ENCODE measurements at places on chromosomes 5 and 9.

DNA sequence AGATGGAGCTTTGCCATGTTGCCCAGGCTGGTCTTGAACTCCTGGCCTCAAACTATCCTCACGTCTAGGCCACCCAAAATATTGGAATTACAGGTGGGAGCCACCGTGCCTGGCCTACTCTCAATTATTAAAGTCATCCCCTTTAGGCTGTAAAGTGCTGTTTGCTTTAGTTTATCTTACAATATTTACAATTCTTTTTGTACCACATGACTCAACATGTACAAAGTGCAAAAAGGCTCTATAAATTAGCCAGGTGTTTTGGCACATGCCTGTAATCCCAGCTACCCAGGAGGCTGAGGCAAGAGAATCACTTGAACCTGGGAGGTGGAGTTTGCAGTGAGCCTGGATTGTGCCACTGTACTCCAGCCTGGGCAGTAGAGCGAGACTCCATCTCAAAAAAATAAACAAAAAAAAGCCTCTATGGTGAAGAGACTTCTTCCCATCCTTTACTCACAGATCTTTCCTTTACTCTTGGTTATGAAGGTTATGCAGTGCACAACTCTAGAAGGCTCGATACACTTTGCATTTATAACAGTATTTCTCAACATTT lies 28.5 kb upstream of the MLLT3 start:
- DNase-seq = no peak

DNA sequence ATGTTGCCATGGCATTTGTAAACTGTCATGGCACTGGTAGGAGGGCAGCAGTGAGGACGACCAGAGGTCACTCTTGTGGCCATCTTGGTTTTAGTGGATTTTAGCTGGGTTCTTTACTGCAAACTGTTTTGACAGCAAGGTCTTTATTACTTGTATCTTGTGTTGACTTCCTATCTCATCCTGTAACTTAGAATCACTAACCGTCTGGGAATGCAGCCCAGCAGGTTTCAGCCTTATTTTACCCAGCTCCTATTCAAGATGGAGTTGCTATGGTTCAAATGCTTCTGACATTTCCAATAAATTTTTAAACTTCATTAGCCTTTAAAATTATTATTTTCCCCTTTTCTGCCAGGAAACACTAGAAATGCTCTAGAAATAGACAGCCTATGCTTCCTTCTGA lies 839.1 kb downstream of the NR2F1-AS1 start:
- no peak for DNase-seq

DNA sequence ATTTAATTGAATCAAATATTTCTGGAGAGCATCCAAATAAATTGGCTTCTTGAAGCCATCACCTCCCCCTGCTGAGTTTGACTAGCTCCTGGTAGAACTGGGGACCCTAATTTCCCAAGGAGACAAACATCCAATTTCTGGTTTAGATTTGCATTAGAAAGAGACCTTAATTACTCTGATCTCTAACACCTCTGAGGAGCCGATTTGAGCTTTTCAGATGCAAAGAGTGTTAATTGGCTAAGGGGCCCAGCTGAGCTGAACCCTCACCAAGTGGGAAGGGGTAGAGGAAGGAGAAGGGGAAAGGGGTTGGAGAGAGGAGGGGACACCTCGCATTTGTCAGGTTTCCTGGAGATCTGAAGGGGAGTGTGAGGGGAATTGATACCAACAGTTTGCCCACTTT lies 145.4 kb upstream of the SHB start:
- no peak for DNase-seq

DNA sequence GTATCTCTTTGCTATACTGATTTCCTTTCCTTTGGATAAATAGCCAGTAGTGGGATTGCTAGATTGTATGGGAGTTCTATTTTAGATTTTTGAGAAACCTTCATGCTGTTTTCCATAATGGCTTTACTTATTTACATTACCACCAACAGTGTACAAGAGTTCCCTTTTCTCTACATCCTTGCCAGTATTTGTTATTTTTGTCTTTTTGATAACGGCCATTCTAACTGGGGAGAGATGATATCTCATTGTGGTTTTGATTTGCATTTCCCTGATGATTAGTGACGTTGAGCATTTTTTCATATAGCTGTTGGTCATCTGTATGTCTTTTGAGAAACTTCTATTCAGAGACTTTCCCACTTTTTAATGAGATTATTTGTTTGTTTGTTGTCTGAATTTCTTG lies 25.8 kb downstream of the NADK2 start:
- no peak for DNase-seq

- no peak for DNase-seq
Measured at GRCh38 chr5:109413458-109413857, 3.7 kb upstream of the PJA2 start.

DNA sequence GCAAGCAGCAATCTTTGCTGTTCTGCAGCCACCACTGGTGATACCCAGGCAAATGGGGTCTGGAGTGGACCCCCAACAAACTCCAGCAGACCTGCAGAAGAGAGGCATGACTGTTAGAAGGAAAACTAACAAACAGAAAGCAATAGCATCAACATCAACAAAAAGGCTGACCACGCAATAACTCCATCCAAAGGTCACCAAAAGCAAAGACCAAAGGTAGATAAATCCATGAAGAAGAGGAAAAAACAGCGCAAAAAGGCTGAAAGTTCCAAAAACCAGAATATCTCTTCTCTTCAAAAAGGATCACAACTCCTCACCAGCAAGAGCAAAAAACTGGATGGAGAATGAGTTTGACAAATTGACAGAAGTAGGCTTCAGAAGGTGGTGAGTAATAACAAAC lies 23.4 kb downstream of the FRMD3 start:
- no peak for DNase-seq

DNA sequence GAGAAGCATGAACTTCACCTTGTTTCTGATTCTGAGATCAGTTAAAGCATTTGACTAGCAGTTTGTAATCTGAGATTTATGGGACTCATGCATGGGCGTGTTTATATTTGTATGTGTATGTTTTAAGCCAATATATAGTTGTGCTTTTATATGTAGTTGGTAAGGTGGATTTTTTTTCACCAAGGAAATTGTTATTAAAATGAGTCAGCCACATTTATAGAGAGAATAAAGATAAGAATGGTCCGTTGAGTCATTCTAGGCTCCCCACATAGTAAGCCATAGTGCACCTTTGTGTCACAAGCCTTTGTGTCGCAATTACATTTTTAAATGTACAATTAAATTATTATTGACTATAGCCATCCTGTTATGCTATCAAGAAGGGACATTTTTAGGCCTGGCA lies 89.0 kb downstream of the NLN start:
- DNase-seq = no peak

DNA sequence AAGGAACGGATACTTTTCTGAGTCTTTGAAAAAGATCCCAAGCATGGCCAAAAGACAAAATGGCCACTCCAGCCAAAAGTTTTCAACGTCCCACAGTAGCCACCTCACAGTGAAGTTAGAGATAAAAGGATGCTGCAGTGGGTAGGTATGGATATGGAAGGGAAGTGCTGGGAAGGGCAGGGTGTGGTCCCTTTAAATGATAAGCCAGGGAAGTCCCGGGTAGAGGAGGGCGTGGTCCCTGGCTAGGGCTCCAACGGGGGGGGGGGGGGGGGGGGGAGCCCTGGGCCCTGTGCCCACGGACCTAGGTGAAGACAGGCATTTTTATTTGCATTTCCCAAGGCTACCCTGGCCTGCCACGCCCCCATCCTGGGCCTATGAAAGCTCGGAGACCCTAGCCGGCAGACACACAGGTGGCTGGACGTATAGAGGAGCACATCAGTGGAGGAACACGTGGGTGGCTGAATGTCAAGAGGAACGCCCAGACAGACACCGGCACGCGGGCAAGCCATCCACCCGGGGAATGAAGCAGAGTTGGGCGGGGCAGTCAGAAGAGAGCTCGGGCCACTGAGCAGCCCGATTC lies 306.7 kb downstream of the NFIB start:
- no peak for DNase-seq

- DNase-seq = no peak
Measured at GRCh38 chr5:76363352-76364225, 39.5 kb upstream of the IQGAP2 start.
